ENCODE measurements at places on chromosomes 1 and 21. TPM values are rescaled to one million over a fixed set of nuclear protein-coding genes. Genes with fewer than 3 reads are reported as not detected.

TRAF5 gene
- total RNA-seq: 28.8 TPM

PCAT6 gene
- 1.0 TPM for total RNA-seq

TDRKH gene
- total RNA-seq: 26.3 TPM

KIF26B gene
- total RNA-seq: 0.25 TPM

C2CD4D gene
- total RNA-seq: 2.1 TPM

PEAR1 gene
- total RNA-seq: not detected

B3GALT5 gene
- total RNA-seq: not detected

DNA sequence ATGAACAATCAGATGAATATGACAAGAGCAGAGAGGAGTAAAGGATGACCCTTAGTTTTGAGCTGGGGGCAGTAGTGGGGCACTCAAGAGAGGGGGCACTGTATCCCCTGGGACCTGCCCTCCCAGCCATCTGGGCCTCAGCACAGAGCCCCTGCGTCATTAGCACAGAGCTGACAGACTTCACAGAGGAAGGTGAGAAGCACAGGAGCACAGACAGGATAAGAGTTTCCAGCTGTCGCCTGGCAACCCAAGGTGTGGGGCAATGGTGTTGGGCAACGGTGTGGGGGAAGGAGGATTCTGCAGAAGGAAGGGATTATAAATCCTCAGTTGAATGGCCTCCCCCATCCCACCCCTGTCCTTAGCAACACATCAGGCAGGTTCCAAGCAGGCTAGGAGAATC is 30.2 kb downstream of the RAB3B start:
- DNase-seq: no peak
- H3K27ac ChIP-seq: no peak overlapping the region
- no peaks in the 10 kb centered on the region for H3K27me3 ChIP-seq
- no peaks in the 10 kb centered on the region for H3K36me3 ChIP-seq
- H3K4me1 ChIP-seq: no peaks in the 10 kb centered on the region

- no peaks in the 10 kb centered on the region for H3K27me3 ChIP-seq
- peaks cover 5% of the 10 kb centered on the region for H3K4me1 ChIP-seq
- no peak overlapping the region for H3K27ac ChIP-seq
- DNase-seq: peak; percentile 86
- no peak overlapping the region for H3K4me3 ChIP-seq
Measured at GRCh38 chr1:151534662-151535278, 5.3 kb upstream of the TUFT1 start.

- no peaks in the 10 kb centered on the region for H3K27me3 ChIP-seq
- no peaks in the 10 kb centered on the region for H3K4me1 ChIP-seq
- H3K36me3 ChIP-seq: no peaks in the 10 kb centered on the region
- no peak overlapping the region for H3K4me3 ChIP-seq
- no peak overlapping the region for H3K27ac ChIP-seq
- no peak for DNase-seq
Measured at GRCh38 chr1:14443164-14443787, 155.2 kb upstream of the KAZN start.

- H3K4me1 ChIP-seq: peaks cover 91% of the 10 kb centered on the region
- no peaks in the 10 kb centered on the region for H3K27me3 ChIP-seq
- peak overlapping the region; percentile 56 for H3K4me3 ChIP-seq
- no peaks in the 10 kb centered on the region for H3K36me3 ChIP-seq
Measured at GRCh38 chr1:172394811-172395210, 25.7 kb upstream of the C1orf105 start.

DNA sequence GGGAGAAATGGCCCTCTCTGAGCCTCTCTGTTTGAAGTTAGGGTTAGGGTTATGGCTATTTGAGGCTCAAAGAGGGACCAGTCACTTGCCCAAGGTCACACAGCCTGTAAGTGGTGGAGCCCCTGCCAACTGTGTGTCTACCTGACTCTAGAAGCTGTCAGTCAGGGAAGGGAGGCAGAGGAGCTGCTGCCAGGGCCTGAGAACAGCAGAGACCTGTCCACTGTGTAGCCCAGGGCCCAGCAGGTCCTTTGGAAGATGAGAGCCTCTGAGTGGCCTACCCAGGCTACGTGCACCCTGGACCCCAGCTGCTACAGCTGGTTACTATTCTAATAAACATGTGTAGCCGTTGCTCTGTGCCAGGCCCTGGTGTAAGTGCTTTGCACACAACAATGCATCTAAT is 15.1 kb upstream of the EDN2 start:
- no peaks in the 10 kb centered on the region for H3K36me3 ChIP-seq
- H3K27me3 ChIP-seq: peaks cover 13% of the 10 kb centered on the region
- peaks cover 18% of the 10 kb centered on the region for H3K4me1 ChIP-seq
- DNase-seq: no peak
- no peak overlapping the region for H3K4me3 ChIP-seq
- no peak overlapping the region for H3K27ac ChIP-seq

DNA sequence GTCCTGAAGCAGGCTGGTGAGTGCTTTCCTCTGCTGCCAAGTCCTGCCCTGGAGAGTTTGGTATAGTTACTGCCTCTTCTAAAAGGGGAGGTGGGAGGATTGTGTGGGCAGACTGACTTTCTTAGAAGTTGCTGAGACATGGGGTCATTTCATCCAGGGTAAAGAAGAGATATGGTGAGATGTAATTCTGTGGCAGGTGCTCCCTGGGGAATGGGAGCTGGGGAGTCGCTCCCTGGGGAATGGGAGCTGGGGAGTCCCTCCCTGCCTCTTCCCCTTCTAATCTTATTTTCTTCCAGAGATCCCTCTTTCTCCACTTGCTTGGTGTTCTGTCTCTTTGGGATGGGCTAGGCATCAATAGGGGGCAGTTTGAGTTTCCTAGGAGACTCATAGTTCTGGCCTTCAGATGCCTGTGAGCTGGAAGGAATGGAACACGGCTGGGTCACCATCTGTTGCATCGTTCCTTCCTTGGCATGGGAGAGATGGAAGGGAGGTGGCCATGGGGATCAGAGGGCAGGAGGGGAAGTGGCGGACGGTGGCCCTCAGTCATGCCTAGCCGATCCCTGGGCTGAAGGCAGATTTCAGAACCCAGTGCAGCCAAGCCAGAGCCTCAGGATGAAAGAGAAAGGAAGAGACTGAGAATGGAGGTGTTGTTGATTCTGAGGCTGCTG is 59.0 kb downstream of the NFASC start:
- peaks cover 12% of the 10 kb centered on the region for H3K27me3 ChIP-seq
- no peak overlapping the region for H3K4me3 ChIP-seq
- no peak overlapping the region for H3K27ac ChIP-seq

GRCh38 chr1:81327103-81327710 is 473.5 kb upstream of the ADGRL2 start:
- H3K27me3 ChIP-seq: no peaks in the 10 kb centered on the region
- H3K36me3 ChIP-seq: no peaks in the 10 kb centered on the region
- no peak for DNase-seq
- H3K4me1 ChIP-seq: no peaks in the 10 kb centered on the region

GRCh38 chr1:10709165-10709564 is 87.3 kb downstream of the CASZ1 start:
- no peak for DNase-seq
- no peak overlapping the region for H3K27ac ChIP-seq
- H3K4me3 ChIP-seq: no peak overlapping the region
- no peaks in the 10 kb centered on the region for H3K4me1 ChIP-seq
- no peaks in the 10 kb centered on the region for H3K36me3 ChIP-seq

DNA sequence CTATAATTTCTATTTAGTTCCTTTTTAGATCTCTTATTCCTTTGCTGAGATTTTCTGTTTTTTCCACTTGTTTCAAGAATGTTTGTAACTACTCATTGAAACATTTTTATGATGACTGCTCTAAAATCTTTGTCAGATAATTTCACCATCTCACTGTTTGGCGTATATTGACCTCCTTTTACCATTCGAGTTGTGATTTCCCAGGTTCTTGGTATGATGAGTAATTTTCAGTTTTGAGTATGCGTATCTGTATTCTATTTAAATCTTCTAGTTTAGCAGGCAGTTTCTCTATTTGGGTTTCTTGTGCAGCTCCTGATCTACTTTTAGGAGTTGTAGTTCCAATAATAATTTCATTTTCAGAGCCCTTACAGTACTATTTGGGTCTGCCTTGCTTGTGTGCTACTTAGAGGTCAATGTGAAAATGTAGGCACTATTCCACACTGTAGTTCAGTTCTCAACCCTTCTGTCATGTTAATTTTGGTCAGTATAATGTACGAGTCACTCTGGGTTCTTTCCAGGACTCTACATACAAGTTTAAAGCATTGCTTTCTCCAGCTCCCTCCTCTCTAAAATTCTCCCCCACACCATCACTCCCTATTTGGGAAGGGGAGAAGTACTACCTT is 115.5 kb downstream of the ACBD6 start:
- no peak for DNase-seq
- H3K27me3 ChIP-seq: no peaks in the 10 kb centered on the region
- H3K36me3 ChIP-seq: peaks cover 26% of the 10 kb centered on the region
- H3K27ac ChIP-seq: peak overlapping the region; percentile 87
- H3K4me1 ChIP-seq: peaks cover 16% of the 10 kb centered on the region

- no peaks in the 10 kb centered on the region for H3K36me3 ChIP-seq
- H3K27ac ChIP-seq: no peak overlapping the region
- DNase-seq: no peak
- no peaks in the 10 kb centered on the region for H3K27me3 ChIP-seq
Measured at GRCh38 chr1:14848625-14849024, 250.1 kb downstream of the KAZN start.

- no peak overlapping the region for H3K4me3 ChIP-seq
- DNase-seq: no peak
- no peaks in the 10 kb centered on the region for H3K4me1 ChIP-seq
- no peak overlapping the region for H3K27ac ChIP-seq
- H3K36me3 ChIP-seq: no peaks in the 10 kb centered on the region
Measured at GRCh38 chr21:27407271-27407670, 440.4 kb upstream of the ADAMTS5 start.

GRCh38 chr1:116455509-116455908 is 82.5 kb downstream of the ATP1A1 start:
- no peaks in the 10 kb centered on the region for H3K4me1 ChIP-seq
- H3K27me3 ChIP-seq: no peaks in the 10 kb centered on the region

DNA sequence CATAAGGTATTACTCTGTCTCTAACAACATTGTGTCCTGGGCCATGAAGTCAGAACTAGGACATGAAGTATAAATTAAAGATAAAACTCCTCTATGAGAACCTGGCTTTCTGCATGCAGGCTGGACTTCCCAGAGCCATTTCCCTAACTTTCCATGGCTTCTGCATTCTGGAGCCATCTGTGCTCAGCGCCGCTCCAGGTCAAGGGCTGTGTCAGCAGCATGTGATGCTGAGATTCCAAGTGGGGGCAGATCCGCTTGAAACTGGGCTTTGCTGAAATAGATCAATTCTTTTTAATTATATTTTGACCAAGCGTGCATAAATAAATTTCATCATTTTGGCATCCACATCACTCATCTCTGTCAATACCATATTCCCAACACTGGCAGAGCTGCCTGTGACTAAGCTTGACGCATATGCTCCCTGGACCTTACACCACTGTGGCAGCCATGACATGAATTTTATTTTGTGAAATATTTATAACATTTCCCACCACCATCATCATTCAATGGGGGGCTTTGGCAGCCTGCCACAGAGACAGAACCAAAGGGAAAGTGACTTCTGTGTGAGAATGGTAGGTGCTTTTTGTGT is 110.4 kb upstream of the KCNK1 start:
- H3K4me1 ChIP-seq: no peaks in the 10 kb centered on the region
- no peak for DNase-seq
- H3K36me3 ChIP-seq: peaks cover 6% of the 10 kb centered on the region
- no peak overlapping the region for H3K4me3 ChIP-seq
- peaks cover 23% of the 10 kb centered on the region for H3K27me3 ChIP-seq

DNA sequence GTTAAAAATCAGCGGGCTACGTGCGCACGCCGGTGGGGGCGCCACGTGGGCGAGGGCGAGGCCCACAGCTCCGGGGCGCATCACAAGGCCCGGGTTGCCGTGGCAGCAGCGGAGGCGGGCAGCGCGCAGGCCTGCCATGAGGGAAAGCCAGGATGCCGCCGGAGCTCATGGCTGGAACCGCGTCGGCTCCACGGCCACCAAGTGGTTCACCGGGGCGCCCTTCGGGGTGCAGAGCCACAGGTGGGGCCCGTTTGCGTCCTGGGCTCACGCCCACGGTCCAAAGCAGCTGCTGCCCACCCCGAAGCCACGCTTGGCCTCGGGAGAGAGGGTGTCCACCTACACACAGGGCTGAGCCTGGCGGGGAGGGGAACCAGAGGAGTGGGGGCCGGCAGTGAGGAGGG is 4.9 kb upstream of the TTC22 start:
- H3K4me3 ChIP-seq: no peak overlapping the region
- peaks cover 42% of the 10 kb centered on the region for H3K4me1 ChIP-seq
- no peak overlapping the region for H3K27ac ChIP-seq
- DNase-seq: no peak

DNA sequence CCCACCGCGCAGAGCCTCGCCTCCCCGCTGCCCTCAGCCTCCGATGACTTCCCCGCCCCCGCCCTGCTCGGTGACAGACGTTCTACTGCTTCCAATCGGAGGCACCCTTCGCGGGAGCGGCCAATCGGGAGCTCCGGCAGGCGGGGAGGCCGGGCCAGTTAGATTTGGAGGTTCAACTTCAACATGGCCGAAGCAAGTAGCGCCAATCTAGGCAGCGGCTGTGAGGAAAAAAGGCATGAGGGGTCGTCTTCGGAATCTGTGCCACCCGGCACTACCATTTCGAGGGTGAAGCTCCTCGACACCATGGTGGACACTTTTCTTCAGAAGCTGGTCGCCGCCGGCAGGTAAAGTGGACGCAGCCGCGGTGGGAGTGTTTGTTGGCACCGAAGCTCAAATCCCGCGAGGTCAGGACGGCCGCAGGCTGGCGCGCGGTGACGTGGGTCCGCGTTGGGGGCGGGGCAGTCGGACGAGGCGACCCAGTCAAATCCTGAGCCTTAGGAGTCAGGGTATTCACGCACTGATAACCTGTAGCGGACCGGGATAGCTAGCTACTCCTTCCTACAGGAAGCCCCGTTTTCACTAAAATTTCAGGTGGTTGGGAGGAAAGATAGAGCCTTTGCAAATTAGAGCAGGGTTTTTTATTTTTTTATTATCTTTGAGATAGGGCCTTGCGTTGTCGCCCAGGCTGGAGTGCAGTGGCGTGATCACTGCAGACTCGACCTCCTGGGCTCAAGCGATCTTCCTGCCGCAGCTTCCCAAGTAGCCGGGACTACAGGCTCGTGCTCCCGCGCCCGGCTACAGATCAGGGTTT is at the start of gene PMF1:
Gene PMF1 (plus strand): TSS at position 175 of the 811 bp plus-strand sequence. CDS start 9 bp downstream, at position 184.
- DNase-seq: peak; percentile 97
- no peaks in the 10 kb centered on the region for H3K27me3 ChIP-seq
- peaks cover 40% of the 10 kb centered on the region for H3K36me3 ChIP-seq
- peak within 1 kb of the TSS; percentile 96 for H3K27ac ChIP-seq

DNA sequence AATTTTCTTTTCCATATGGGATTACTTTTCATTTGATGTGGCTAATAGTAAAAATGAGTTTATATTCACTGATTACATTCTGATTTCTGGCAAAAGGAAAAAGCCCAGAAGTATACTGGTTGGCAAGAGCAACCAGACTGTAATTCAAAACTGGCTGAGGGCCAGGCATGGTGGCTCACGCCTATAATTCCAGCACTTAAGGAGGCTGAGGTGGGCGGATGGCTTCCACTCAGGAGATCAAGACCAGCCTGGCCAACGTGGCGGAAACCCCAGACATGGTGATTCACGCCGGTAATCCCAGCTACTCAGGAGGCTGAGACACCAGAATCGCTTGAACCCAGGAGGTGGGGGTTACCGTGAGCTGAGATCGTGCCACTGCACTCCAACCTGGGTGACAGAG is 14.5 kb downstream of the SYT11 start:
- no peaks in the 10 kb centered on the region for H3K27me3 ChIP-seq
- no peaks in the 10 kb centered on the region for H3K4me1 ChIP-seq
- peaks cover 4% of the 10 kb centered on the region for H3K36me3 ChIP-seq
- no peak overlapping the region for H3K4me3 ChIP-seq
- H3K27ac ChIP-seq: no peak overlapping the region

Measured in activated T-cell treated with anti-CD3 and anti-CD28 coated beads, Interleukin-2, amount 50 U/mL, for 72 hours (primary cell).